Bladder microvascular endothelial cell (primary cell): ENCODE measurements at places on chromosomes 1 and 21. TPM values are rescaled to one million over a fixed set of nuclear protein-coding genes. Genes with fewer than 3 reads are reported as not detected.

TGFB2 gene
- 0.97 and 82.6 TPM in 2 replicates for total RNA-seq

HUNK gene
- total RNA-seq: under 0.01 TPM in 1 of 2 replicates, not detected in the other

AIM2 gene
- total RNA-seq: not detected in 2 replicates

COL24A1 gene
- not detected in 2 replicates for total RNA-seq
